Suppressor macrophage treated with lipopolysaccharide for 4 hours (primary cell): ENCODE measurements at places on chromosomes 5 and 9.

- no peak for DNase-seq
These were observed 112.8 kb downstream of the GCNT1 start for GRCh38 chr9:76571743-76572146.

DNA sequence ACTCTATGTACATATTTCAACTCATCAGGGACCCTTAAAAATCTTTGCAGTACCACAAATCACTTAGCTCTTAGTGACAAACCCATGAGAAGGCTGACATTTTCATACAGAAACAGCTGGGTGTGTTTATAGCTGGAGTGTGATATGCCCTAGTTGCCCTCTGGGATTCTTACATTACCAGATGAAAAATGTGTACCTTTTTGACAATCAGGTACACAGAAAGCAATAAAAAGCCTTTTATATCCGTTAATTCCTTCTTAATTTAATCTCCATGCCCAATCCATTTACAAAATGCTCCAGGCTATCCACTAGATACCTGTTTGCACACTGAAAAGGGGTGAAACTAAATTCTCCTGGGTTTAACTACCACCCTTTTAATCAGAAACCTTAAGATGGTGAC is 222.9 kb downstream of the KIAA0825 start:
- DNase-seq, result no peak

DNA sequence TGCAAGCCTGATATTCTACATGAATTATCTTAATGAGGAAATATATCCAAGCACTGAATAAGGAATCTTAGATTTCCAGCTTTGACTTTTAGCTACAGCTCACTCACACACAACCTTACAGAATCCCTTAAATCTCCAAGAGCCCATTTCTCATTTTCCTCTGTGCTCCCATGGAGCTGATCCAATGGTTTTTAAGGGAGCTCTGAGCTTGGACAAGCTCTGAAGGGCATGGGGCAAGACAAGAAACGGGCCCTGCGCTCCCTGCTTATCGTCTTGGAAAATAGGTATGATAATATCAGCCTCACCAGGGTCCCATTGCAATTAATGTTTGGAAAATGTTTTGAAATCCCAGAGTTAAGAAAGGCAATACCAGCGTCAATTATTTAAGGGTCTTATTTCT is 1021.7 kb downstream of the NR2F1-AS1 start:
- no peak for DNase-seq

- DNase-seq, result no peak
These were observed at the start of gene CYSRT1 for GRCh38 chr9:137224830-137225694. Gene CYSRT1, plus strand, starts transcription at chr9:137225174. Its CDS starts 448 bp downstream, at chr9:137225622.

- peak; percentile 47 for DNase-seq
These were observed 432 bp downstream of the STARD4 start for GRCh38 chr5:111511831-111512374.

GRCh38 chr9:89675058-89675742 is 70.4 kb downstream of the GADD45G start:
- no peak for DNase-seq

DNA sequence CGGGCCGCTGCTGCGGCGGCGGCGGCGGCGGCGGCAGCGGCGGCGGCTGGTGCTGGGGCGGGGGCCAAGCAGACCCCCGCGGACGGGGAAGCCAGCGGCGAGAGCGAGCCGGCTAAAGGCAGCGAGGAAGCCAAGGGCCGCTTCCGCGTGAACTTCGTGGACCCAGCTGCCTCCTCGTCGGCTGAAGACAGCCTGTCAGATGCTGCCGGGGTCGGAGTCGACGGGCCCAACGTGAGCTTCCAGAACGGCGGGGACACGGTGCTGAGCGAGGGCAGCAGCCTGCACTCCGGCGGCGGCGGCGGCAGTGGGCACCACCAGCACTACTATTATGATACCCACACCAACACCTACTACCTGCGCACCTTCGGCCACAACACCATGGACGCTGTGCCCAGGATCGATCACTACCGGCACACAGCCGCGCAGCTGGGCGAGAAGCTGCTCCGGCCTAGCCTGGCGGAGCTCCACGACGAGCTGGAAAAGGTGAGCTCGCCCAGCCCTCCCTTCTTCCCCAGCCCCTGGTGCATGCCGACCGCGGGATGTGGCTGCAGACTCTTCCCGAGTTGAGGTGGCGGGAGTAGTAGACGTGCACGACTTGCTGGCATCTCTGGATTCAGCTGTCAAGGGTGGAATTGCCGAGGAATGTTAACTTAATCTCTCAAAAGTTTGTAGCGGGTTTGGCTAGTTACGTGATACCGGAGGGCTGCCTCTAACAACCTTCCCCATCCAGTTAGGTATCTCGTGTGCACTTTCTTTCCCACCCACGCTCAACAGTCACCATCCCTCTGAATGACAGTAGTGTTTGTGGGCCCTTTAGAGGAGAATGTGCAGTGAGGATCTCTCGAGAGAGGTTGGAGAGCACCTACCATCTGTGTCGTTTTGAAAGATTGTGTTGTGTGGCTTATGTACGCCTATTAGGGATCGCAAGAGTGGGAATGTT is 932 bp downstream of the SLC12A2 start:
- DNase-seq, result peak; percentile 30

- no peak for DNase-seq
These were observed 128.1 kb upstream of the LHFPL2 start for GRCh38 chr5:78776637-78777036.

DNA sequence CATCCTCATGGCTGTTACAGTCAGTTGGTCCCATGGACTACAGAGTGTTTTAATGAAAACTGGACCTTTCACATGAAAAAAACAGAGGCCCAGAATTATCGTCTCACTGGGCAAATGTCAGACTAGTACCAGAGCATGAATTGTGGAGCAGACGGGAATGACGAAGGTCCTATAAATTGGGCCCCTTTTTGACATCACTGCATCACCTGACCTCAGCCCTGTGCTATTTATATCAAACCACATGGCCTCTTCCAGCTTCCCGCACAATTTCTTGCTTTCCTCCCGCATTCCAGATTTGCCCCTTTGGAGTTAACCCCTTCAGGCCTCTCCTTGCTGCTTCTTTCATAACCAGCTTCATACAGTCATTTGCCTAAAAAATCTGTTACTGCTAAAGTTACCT is 301.7 kb downstream of the ATPSCKMT start:
- DNase-seq, result no peak

DNA sequence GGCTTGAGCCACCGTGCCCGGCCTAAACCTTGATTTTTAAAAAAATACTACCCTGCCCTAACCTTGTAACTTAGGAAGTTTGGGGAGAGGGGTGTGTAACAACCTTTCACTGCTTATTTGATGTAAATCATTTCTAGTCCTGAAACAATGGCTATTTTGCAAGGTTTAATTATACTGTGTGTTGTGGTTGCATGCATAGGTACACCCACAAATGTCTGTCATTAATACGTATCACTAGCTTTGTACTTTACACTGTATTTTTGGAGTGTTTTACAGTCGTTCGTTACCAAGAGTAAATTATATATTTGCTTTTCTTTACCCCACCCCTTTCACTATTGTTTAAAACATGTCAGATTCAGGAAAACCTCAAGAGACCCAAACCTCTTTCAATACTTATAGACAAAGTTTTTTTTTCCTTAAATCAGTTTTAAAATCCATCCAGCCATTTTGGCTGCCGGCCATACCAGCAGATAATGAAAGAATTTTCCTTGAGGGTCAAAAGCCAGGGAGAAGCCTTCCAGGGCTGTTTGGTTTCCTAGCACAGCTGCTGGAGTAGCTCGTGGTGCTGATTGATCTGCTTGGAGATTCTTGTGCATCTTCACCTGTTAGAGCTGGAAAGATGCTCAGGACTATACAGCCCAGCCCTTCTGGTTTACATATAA is 50.7 kb downstream of the DOCK8 start:
- DNase-seq, result no peak

GRCh38 chr5:10169359-10169758 is 80.3 kb downstream of the ATPSCKMT start:
- no peak for DNase-seq

- no peak for DNase-seq
These were observed 152.5 kb downstream of the APBA1 start for GRCh38 chr9:69519470-69520240.

GRCh38 chr5:102765350-102765749 is 10.2 kb downstream of the PAM start:
- no peak for DNase-seq

- DNase-seq, result peak; percentile 59
These were observed 193.4 kb downstream of the ARRDC3 start for GRCh38 chr5:91189480-91190313.

GRCh38 chr9:122819791-122820489 is 8.4 kb downstream of the PDCL start:
- no peak for DNase-seq

DNA sequence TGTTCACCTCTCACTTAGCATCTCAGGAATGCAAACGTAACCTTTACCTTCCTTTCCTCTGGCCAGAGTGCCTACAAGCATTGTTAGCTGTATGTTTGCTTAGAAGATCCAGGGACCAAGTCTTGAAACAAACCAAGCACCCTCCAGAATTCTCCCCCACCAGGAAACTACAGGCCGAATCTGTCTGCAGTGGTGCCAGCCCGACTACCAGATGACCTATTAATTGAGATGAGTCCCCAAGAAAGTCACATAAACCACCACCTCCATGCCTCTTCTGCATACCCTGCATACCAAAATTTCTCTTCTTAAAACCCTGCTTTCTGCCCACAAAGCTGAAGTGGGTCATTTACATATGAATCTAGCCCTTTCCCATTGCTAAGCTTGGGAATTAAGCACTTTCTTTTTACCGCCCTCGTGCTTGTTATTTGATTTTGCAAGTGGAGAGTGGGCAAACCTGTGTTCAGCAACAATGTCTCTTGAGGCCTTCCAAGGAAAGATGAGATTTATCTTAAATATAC is 1239.1 kb downstream of the CDH12 start:
- DNase-seq, result no peak

- DNase-seq, result no peak
These were observed 264.9 kb downstream of the TLE1 start for GRCh38 chr9:81424431-81424830.

DNA sequence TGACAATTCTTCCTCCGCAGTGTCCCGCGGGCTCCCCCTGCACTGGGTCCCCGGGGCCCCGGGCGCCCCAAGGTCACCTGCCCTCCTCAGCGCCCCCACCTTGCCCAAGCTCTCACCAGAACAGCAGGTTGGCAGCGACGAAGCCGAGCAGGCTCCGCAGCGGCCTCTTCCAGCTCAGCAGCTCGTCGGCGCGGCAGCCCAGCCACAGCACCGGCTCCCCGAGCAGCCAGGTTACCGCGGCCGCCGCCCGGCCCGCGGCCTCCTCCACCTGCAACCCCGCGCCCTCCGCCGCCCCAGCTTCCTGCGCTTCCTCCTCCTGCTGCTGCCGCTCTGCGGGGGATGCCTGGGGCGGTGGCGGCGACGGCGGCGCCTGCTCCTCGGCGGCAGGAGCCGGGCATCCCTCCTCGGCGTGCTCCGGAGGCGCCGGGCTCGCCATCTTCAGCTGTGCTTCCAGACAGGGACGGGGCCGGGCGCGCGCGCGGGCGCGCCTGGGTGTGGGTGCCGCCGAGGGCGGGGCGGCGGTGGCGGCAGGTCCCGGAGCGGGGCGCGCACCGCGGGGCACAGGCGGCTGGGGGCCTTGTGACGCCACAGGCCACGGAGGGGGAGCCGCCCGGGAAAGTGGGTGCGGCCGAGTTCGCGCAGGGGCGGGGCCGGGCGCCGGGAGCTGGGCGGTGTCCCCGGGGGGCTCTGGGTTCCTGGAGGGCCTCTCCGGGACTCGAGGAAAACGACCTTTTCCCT is at the start of gene RETREG1:
Gene RETREG1 (minus strand): TSS at position 462 of the 738 bp plus-strand sequence. CDS start 26 bp downstream, at position 436.
- peak; percentile 57 for DNase-seq

DNA sequence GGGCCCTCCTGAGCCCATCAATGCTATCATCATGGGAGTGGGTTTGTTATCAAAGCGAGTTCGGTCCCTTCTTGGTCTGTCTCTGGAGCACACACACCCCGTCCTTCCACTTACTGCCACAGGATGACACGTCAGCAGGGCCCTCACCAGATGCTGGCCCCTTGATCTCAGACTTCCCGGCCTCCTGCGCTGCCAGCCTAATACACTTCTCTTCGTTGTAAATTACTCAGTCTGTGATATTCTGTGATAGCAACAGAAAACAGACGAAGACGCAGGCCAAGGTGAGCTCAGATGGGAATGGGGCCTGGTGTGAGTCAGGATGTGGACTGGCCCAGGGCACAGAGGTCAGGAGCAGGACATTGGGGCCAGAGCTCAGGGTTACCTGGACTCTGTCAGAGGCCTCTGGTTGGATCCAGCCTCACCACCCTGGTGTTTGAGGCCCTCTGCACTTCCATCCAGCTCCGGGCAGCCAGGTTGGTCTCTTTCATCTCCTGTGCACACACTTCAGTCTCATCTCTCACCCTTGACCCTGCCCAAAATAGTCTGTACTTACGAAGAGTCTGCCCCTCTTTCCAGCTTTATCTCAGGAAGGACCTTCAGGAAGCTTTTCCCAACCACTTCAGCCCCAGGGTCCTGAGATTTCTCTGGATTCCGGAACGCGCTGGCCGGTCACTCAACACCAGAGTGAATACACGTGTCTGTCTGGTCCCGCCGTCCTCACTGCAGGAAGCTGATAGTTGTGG is 26.0 kb upstream of the CNOT6 start:
- DNase-seq, result no peak

GRCh38 chr5:9187614-9188013 is 358.3 kb downstream of the SEMA5A start:
- DNase-seq, result no peak

DNA sequence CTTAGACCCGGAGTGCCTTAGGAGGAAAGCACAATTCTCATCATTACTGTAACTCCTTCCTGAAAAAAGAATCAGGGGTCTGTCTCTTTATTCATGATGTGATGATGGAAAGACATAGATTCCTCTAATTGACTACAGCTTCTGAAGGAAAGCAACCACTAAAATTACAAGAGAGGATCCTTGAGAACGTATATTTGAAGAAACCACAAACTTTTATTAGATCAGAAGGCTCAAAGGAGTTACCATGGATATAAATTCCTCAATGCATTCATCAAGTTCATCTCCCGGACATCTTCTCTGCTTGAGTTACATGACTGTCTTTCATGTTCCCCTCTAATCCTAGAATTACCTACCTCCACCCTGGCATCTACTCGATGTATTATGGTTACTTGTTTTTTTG is 104.1 kb upstream of the PAPPA start:
- DNase-seq, result no peak

GRCh38 chr9:71270554-71270953 is 149.1 kb upstream of the TRPM3 start:
- no peak for DNase-seq

DNA sequence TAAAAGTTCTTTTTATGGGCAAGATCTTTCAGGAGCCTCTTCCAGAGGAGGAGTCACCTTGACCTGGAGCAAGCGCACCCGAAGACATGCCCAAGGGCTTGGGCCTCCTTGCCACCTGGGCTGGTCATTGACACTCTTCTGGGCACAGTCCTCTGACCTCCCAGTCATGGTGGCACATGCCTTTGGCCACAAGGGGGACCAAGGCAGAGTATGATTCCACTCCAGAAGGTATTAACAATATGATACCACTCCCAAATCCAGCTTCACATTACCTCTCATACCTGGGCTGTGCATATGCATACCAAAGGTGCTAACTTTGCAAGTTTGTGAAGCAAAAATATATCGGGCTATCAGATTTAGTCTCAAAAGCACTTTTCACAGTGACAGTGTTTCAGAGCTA is 84.6 kb downstream of the MAST4 start:
- no peak for DNase-seq

GRCh38 chr9:14179449-14179848 is 134.5 kb downstream of the NFIB start:
- no peak for DNase-seq

GRCh38 chr5:7317751-7318150 is 78.2 kb upstream of the ADCY2 start:
- DNase-seq, result no peak

GRCh38 chr5:108661590-108662219 is 86.0 kb upstream of the FER start:
- DNase-seq, result no peak
